ENCODE measurements at places on chromosomes 12 and 14. TPM values are rescaled to one million over a fixed set of nuclear protein-coding genes. Genes with fewer than 3 reads are reported as not detected.

NAV3 gene
- total RNA-seq: 69.9 TPM

HOXC4 gene
- 2.2 TPM for total RNA-seq

CLEC2A gene
- not detected for total RNA-seq

SPIC gene
- total RNA-seq: not detected

PRB2 gene
- total RNA-seq: not detected

CCDC177 gene
- total RNA-seq: not detected

GPR137C gene
- 0.89 TPM for total RNA-seq

RERG gene
- not detected for total RNA-seq

BMAL2 gene
- total RNA-seq: 27.3 TPM

SDR9C7 gene
- not detected for total RNA-seq

MFAP5 gene
- 390 TPM for total RNA-seq

FGF6 gene
- not detected for total RNA-seq

SLC41A2 gene
- 34.5 TPM for total RNA-seq

TMEM63C gene
- total RNA-seq: not detected

SLC8A3 gene
- total RNA-seq: not detected

CELA1 gene
- total RNA-seq: not detected

TBX3 gene
- total RNA-seq: 25.1 TPM

NEUROD4 gene
- not detected for total RNA-seq

GSKIP gene
- 47.3 TPM for total RNA-seq

ADCY6 gene
- total RNA-seq: 24.8 TPM

AEBP2 gene
- total RNA-seq: 10.6 TPM

HCAR1 gene
- not detected for total RNA-seq

AMDHD1 gene
- total RNA-seq: 1.3 TPM

CCNT1 gene
- total RNA-seq: 71.6 TPM

DTX3 gene
- 19.6 TPM for total RNA-seq

EEF1AKMT3 gene
- 7.0 TPM for total RNA-seq

STON2 gene
- total RNA-seq: not detected

TAS2R13 gene
- 0.32 TPM for total RNA-seq

PCED1B gene
- total RNA-seq: 3.5 TPM

ASB2 gene
- not detected for total RNA-seq

CCDC197 gene
- total RNA-seq: not detected

EFCAB11 gene
- total RNA-seq: 7.9 TPM

FICD gene
- total RNA-seq: 9.4 TPM

CCDC38 gene
- under 0.01 TPM for total RNA-seq

OR6J1 gene
- total RNA-seq: not detected

KLRD1 gene
- 0.11 TPM for total RNA-seq

VPS33A gene
- total RNA-seq: 15.0 TPM

PCK2 gene
- 84.3 TPM for total RNA-seq

RNU6-8 gene
- not detected for total RNA-seq

RD3L gene
- total RNA-seq: not detected

RBP5 gene
- total RNA-seq: not detected

IFNG-AS1 gene
- not detected for total RNA-seq

NOVA1 gene
- total RNA-seq: under 0.01 TPM

OTUB2 gene
- total RNA-seq: 1.9 TPM

USP5 gene
- 96.2 TPM for total RNA-seq

IGF1 gene
- total RNA-seq: 1.4 TPM

DYRK2 gene
- total RNA-seq: 25.4 TPM

NUDT14 gene
- 6.3 TPM for total RNA-seq

All from GM23248 (cell line).